CD4-positive, alpha-beta T cell treated with Interleukin-1 beta for 1 hour (primary cell): ENCODE measurements at places on chromosomes 11 and 22.
A peak's percentile ranks its signal among the peaks of the same experiment; 100 is the strongest.

DNA sequence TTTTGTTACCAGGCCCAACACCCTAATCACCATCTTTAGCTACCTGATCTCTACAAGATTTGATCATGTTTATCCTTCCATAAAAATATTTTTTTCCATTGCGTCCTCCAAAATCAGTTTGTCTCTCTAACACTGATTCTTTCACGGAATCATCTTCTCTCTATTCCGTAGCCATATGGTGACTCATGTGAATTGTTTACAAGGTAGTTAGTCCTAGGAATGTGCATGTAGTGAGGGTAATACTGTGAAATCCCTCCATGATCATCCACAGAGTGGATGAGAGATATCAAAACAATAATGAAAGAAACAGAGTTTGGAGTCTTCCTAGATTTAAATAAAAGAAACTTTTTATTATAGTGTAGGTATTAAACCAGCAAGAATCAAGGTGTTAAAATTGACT lies 230.2 kb downstream of the METTL15 start:
- no peak for DNase-seq

DNA sequence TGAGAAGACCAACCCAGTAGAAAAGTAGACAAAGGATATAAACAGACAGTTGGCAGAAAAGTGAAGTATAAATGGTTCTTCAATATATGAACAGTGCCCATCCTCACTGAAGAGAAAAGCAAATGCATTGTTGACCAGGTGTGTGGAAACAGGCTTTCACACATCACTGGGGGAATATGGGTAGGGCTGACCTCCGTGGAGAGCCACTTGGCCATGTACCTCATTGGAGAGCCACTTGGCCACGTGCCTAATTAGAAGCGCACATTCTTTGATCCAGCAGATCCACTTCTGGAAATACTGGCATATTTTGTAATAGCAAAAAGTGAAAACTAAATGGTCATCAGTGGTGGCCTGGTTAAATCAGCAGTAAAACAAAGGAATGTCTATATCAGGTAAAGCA lies 43.2 kb downstream of the PPP6R3 start:
- no peak for DNase-seq

- DNase-seq = no peak
Observed at GRCh38 chr22:45211848-45212247, 28.8 kb downstream of the KIAA0930 start.

DNA sequence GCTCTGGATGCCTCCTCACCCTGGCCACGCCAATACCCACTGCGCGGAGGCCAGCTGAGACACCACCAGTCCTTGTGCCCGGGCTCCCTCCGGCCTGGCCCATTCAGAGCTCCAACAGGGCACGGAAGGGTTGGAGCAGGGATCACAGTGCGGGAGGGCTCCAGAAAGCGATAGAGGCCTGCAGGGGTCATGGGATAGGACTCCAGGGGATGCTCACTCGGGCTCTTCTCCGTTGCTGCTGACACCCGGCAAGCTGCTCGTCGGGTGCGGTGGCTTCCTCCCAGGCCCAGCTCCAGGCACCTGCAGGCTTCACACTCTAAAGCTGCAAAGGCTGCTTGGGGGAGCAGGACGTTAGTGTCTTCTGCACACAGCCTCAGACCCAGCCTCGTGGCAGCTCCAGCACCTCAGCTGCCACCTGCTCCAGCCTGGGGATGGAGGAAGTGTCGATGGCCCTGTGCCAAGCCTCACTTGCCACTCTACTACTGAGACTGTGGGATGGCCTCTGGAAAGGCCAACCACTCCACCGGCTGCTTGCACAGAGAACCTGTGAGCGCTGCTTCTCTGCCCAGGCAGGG lies 10.6 kb downstream of the WNT7B start:
- no peak for DNase-seq

- no peak for DNase-seq
Observed at GRCh38 chr11:134071306-134071705, 2.4 kb downstream of the JAM3 start.

DNA sequence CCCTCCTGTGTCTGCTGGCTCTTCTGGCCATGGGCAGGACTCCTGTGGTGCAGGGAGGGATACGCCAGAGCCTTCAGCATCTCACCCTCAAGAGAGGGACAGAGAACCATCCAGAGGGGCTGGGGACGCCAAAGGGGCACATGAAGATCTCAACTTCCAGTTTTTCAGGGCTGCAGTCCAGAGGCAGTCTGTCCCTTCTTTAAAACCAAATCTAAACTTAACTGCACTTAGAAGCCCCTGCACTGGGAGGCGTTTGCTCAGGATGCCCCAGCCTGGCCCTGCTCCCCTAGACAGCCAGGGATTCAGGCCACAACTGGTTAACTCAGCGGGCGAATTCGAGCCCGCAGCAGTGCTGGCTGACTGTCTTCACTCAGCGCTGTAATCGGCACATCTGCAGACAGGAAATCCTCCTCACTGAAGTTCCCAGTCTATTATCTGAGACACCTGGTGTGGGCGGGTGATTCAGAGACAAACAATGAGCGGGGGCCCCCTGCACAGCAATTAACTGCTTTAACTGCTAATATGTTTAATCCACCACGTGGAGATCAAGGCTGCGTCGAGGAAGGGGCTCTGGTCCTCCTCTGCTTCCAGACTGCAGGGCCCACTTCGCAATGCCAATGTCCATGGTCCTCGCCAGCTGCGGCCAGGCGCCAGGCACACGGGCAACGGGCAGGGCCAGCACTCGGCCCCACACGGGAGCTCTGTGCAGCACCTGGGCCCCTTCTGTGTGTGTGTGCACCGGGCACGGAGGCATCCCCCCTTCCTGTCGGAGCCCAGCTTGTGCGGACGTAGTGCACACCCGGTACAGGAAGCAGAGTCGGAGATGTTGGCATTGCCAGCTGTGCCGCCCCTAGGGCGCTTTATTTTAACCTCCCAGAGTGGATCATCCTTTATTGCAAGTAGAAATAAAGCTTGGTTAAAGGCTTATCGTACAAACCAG lies 36.9 kb upstream of the GNB1L start:
- peak; percentile 79 for DNase-seq

DNA sequence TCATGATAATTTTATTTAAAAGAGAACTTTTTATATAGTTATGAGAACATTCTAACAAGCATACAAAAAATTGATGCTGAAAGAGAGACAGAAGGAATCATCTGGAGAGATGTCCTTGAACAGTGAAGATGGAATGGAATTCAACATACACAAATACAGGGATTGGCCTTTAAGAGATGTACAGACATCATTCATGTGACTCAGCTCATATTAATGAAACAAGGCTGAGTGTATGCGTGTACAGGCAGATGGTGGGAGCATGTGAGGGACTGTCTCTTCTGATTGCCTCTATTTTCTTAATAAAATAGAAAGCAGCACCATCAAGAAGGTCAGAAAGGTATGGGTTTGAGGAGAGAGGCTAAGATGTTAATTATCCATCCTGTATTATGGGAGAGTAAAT lies 793.3 kb downstream of the CNTN5 start:
- DNase-seq = no peak

- no peak for DNase-seq
Observed at GRCh38 chr22:35275580-35275979, 18.3 kb downstream of the HMGXB4 start.

DNA sequence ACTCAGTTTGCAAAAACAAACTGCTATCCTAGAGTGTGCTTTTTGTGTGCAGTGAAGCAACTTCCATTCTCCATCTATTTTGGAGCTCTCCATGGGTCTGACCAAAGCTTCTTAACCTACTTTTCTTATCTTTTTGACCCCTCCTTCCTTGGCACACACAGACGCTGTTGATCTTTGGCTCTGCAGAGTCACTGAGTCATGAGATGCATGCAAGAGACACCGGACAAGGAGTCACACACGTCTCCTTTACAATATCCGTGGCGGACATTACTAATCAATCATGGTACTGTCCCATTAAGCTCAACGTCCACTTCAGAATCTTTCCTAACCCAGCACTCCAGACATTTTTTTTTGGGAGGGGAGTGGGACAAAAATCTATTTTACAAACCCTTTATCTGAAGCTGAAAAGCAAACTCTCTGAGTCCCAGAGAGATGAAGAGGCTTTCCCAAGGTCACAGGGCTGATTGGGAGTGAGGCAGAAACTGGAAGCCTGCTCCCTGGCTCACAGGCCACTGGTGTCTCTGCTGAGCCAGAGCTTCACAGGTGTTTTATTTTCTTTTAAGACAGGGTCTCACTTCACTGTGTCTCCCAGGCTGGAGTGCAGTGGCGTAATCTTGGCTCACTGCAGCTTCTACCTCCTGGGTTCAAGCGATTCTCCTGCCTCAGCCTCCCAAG lies 165.8 kb upstream of the SYT13 start:
- DNase-seq = no peak

DNA sequence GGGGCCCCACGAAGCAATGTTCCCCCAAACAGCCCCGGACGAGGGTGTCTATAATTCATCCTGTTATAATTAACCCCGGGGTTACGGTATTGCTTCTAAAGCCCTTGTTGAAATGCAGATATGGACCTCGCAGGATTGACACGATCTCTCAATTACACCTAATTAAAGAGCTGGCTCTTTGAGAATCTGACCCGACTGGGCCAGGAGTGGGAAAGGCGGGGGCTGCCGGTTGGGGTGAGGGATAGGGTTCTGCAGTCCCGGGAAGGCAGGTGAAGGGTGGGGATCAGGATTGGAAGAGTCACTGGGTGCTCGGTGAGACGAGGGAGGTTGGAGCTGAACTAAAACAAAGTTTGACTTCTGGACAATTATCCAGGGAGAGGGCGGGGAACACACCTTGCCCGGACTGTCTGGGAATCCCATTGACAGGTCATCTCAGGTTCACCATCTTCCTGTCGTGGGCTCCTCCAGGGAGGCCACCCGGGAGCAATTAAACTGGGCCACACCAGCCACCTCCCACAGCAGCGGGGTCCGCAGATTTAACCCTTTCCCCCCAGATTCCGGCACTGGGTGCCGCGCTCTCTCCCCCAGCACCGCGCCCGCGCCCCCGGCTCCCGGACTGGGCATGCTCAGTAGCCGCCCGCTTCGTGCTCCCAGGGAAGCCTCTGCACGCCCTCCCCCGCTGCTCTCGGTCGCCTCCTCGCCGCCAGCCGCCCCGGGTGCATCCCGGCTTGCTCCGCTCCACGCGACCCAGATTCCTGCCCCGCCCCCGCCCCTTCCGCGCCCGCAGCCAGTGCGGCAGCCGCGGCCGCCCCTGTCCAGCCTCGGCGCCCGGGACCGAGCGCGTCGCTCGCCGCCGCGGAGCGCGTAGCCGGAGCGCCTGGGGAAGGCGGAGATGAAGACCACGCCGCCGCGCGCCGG lies at the start of gene ELMOD1:
Gene ELMOD1 (plus strand): TSS at position 688 of the 918 bp plus-strand sequence. CDS start 27,043 bp downstream, outside the sequence.
- DNase-seq = peak; percentile 19

DNA sequence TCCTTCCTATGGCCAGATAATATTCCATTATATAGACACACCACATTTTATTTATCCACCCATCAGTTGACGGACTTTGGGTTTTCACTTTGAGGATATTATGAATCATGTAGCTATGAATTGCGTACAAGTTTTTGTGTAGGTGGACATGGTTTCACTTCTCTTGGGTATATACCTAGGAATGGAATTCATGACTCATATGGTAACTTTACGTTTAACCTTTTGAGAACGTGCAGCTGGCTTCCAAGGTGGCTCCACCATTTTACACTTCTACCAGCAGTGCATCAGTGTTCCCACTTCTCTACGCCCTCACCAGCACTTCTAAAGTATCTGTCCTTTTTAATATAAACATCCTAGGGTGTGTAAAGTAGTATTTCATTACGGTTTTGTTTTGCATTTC lies 112.0 kb downstream of the PLEKHA7 start:
- no peak for DNase-seq

DNA sequence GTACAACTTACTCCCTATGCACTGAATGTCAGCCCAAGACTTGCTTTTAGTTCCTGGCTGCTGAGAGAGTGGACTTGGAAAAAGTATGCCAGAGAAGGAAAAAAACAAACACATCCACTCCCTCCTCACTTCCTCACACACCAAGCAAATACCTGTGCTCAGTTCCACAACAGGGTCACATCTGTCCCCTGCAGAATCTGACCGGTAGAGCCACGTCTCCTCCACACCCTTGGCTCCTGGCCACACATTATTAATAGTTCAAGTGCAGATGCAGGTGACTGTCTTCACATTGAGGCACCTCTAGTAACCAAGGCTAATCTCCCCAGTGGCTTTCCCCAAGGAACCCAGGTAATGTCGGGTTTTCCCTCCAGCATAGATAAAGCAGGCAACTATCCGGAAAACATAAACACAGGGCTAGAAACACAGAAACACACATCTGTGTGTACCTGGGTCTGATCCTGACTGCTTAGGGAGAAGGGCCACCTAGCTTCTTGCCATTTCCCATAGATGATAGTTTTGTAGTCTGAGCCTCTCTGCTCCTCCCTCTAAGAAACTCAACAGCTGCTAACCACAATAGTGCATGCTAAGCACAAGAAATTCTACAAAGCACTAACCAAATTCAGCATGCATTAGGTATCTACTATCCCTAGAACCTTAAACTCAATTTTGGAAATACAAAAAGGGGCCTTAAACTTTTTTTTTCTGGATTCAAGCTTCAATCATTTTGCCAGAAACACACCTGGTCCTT lies 10.2 kb downstream of the SYTL2 start:
- no peak for DNase-seq

DNA sequence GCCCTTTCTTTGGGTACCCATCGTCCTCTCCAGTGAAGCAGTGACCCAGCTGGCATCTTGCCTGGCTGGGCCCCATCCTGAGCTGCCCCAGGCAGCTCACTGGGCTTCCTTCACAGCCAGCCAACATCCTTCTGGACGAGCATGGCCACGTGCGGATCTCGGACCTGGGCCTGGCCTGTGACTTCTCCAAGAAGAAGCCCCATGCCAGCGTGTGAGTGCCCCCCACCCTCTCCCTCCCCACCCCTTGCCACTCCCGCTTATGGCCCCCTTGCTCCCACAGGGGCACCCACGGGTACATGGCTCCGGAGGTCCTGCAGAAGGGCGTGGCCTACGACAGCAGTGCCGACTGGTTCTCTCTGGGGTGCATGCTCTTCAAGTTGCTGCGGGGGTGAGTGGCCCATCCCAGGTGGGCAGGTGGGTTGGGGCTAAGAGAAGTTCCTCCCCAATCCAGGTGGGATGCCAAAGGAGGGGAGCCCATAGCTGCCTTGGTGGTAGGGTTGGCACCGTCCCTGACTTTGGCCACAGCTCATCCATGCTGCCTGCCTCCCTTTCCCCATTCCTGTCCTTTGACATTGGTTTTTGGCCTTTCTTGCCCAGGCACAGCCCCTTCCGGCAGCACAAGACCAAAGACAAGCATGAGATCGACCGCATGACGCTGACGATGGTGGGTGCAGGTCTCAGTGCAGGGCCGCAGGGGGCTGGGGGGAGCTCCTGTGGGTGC lies 6.8 kb upstream of the ANKRD13D start:
- DNase-seq = no peak

GRCh38 chr11:64621283-64622019 lies 30.4 kb downstream of the SLC22A12 start:
- DNase-seq = no peak

GRCh38 chr22:37077802-37078448 lies 26.4 kb downstream of the KCTD17 start:
- peak; percentile 83 for DNase-seq
